ENCODE measurements at places on chromosomes 4 and X.

DNA sequence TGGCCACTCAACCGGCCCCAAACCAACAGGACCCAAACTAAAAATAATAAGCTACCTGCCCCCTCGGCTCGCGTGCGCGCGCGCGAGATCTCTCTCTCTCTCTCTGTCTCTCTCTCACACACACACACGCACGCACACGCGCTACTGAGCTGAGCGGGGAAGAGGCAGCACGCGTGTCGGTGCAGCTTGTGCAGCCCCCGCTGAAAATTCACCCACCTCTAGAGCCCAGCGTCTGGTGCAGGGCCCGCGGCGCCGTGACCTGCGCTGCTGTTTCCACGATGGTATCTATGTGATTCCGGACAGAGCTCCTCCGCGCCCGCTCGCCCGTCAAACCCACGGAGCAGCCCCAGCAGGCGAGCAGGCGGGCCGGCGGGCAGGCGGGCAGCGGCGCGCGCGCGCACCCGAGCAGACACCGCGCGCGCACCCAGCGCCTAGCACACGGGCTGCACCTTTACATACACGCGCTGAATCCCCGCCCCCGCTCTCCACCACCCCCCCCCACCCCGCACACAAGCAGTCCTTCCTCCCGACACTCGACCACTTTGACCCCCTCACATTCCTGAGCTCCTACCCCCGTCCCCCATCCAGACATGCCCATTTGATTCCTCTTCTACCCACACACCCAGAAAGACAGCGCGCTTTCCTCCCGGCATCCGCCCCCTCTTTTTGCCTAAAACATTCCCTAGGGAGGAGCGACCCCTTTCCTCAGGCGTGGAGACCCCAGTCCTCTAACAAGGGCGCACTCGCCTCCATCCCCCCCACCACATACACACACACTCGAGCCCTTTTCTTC is 1.0 kb downstream of the SLITRK4 start:
- no peak for DNase-seq
- H3K4me3 ChIP-seq = no peak overlapping the region
- no peaks in the 10 kb centered on the region for H3K4me1 ChIP-seq

- no peaks in the 10 kb centered on the region for H3K36me3 ChIP-seq
- H3K27me3 ChIP-seq = no peaks in the 10 kb centered on the region
- no peak overlapping the region for H3K4me3 ChIP-seq
Measured at GRCh38 chr4:27248829-27249228, 388.2 kb downstream of the STIM2 start.

GRCh38 chr4:114386637-114387233 is 211.9 kb upstream of the UGT8 start:
- H3K4me3 ChIP-seq = no peak overlapping the region
- DNase-seq = peak; percentile 5

DNA sequence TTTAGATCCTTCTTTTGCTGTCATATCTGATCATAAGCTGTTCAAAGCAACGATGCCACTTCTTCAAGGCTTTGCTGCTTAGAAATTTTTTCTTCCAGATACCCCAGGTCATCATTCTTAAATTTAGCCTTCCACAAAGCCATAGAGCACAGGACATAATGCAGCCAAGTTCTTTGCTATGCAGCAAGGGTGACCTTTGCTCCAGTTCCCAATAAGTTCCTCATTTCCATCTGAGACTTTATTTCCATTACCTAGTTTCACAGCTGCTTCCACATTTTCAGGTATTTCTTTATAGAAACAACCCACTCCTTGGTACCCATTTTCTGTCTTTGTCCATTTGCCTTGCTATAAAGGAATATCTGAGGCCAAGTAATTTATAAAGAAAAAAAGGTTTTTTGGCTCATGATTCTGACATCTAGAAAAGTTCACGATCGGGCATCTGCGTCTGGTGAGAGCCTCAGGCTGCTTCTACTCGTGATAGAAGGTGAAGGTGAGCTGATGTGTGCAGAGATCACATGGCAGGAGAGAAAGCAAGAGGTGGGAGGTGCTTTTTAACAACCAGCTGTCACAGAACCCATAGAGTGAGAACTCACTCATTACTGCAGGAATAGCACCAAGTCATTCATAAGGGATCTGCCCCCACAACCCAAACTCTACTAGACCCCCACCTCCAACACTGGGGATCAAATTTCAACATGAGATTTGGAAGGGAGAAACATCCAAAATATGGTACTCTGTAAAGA is 11.8 kb upstream of the TASL start:
- no peaks in the 10 kb centered on the region for H3K27me3 ChIP-seq
- H3K36me3 ChIP-seq = no peaks in the 10 kb centered on the region
- no peak overlapping the region for H3K27ac ChIP-seq
- no peak for DNase-seq
- H3K4me1 ChIP-seq = peaks cover 14% of the 10 kb centered on the region
- H3K4me3 ChIP-seq = no peak overlapping the region

DNA sequence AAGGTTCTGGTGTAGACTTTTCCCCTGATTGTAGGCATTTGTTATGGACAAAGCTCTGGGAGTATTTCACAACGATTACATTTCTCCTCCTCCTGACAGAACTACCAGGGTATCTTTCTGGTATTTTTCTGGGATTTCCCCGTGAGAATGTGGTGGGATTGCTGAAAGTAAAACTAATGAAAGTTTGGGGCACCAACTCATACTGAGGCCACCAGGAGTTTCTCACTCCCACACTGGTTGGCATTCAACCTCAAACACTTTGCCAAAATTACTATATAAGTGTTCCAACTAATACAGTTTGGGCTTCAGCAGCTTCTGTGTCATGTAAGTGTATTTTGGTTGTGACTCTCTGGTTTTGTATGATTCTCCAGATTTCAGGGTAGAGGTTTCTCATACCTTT is 855.1 kb downstream of the GLUD2 start:
- H3K4me3 ChIP-seq = no peak overlapping the region
- DNase-seq = no peak
- no peak overlapping the region for H3K27ac ChIP-seq

GRCh38 chr4:178339769-178340168 is 897.5 kb upstream of the AGA start:
- no peak overlapping the region for H3K27ac ChIP-seq
- no peak overlapping the region for H3K4me3 ChIP-seq
- no peak for DNase-seq
- H3K27me3 ChIP-seq = no peaks in the 10 kb centered on the region
- no peaks in the 10 kb centered on the region for H3K36me3 ChIP-seq
- H3K4me1 ChIP-seq = no peaks in the 10 kb centered on the region

DNA sequence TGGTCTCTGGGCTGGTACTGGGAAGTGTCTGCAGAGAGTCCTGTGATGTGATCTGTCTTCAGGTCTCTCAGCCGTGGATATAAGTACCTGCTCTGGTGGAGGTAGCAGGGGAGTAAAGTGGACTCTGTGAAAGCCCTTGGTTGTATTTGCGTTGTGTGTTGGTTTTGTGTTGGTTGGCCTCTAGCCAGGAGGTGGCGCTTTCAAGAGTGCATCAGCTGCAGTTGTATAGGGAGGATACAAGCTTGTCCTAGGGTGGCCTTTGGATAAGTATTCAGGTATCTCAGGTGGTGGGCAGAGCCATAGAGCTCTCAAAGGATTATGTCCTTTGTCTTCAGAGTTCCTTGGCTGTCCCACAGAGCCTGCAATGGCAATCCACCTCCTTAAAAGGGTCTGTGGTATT is 111.6 kb downstream of the MAGEB17 start:
- no peak for DNase-seq
- no peaks in the 10 kb centered on the region for H3K36me3 ChIP-seq
- H3K27me3 ChIP-seq = no peaks in the 10 kb centered on the region

- peaks cover 22% of the 10 kb centered on the region for H3K4me1 ChIP-seq
- DNase-seq = no peak
- H3K4me3 ChIP-seq = no peak overlapping the region
- no peaks in the 10 kb centered on the region for H3K27me3 ChIP-seq
- H3K27ac ChIP-seq = no peak overlapping the region
Measured at GRCh38 chr4:88828842-88829571, 131.4 kb upstream of the NAP1L5 start.

DNA sequence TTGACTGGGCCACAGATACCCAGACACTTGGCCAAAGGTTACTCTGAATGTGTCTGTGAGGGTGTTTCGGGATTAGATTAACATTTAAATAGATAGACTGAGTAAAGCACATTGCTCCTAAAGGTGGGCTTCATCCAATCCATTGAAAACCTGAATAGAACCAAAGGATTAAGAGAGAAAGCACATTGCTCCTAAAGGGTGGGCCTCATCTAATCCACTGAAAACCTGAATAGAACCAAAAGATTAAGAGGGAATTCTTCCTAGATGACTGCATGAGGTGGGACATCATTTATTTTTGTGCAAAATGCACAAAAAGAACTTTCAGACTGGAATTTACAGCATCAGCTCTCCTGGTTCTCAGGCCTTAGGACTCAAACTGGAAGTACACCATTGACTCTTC is 351.2 kb upstream of the PCDH10 start:
- H3K27ac ChIP-seq = no peak overlapping the region
- no peaks in the 10 kb centered on the region for H3K4me1 ChIP-seq
- DNase-seq = no peak
- no peak overlapping the region for H3K4me3 ChIP-seq
- H3K36me3 ChIP-seq = no peaks in the 10 kb centered on the region

- H3K4me1 ChIP-seq = peaks cover 65% of the 10 kb centered on the region
- H3K4me3 ChIP-seq = no peak overlapping the region
- no peak overlapping the region for H3K27ac ChIP-seq
- DNase-seq = no peak
Measured at GRCh38 chr4:6937754-6938153, 28.1 kb downstream of the TBC1D14 start.

DNA sequence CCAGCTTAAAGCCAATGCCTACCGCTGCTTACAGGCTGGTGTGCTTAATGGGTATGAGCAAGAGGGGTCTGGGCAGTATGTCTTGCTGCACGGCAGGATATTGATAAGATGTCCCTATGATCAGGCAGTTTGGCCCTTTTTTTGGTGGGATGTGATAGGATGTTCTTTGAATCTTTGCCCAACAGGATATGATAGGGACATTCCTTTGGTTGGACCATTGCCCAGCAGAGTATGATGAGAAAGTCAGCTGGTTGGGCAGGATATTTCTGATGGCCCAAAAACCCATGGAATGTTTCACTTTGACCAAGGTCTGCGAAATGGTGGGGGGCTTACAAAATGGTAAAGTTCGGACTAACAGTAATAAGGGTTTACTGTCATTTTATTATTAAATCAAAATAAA is 1060.6 kb downstream of the STIM2 start:
- H3K4me1 ChIP-seq = no peaks in the 10 kb centered on the region
- no peak overlapping the region for H3K27ac ChIP-seq
- no peaks in the 10 kb centered on the region for H3K27me3 ChIP-seq
- no peak for DNase-seq
- no peaks in the 10 kb centered on the region for H3K36me3 ChIP-seq

GRCh38 chrX:49919617-49920016 is 2.8 kb upstream of the CLCN5 start:
- H3K27ac ChIP-seq = no peak overlapping the region
- no peaks in the 10 kb centered on the region for H3K27me3 ChIP-seq
- H3K36me3 ChIP-seq = no peaks in the 10 kb centered on the region

DNA sequence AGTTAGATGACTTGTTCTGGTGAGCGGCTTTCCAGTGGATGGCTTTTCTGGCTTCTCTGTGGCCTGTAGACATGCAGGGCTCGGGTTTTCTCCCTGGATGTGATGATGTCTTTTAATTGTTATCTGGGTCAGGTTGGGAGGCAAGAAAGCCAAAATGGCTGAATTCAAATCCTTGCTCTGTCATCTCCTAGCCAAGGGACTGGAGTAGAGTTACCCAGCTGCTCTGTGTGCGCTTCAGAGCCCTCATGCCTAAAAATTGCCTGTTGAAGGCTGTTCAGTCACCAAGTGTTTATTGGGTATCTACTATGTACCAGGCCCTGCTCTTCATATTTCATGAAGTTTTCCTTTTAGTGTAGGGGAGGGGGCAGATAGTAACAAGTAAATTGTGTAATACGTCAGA is 7.3 kb downstream of the DCUN1D4 start:
- H3K27ac ChIP-seq = no peak overlapping the region
- peaks cover 58% of the 10 kb centered on the region for H3K4me1 ChIP-seq
- no peak for DNase-seq

GRCh38 chr4:12791536-12791935 is 692.6 kb downstream of the RAB28 start:
- no peaks in the 10 kb centered on the region for H3K36me3 ChIP-seq
- H3K27me3 ChIP-seq = no peaks in the 10 kb centered on the region
- DNase-seq = no peak
- H3K4me1 ChIP-seq = no peaks in the 10 kb centered on the region
- H3K27ac ChIP-seq = no peak overlapping the region

DNA sequence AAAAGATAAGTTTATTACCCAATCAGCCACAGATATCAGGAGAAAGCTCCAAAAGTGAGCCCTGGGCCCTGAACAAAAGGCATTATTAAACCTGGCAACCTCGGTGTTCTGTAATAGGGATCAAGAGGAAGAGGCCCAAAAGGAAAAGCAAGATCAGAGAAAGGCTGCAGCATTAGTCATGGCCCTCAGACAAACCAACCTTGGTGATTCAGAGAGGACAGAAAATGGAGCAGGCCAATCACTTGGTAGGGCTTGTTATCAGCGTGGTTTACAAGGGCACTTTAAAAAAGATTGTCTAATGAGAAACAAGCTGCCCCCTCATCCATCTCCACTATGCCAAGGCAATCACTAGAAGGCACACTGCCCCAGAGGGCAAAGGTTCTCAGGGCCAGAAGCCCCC is 75.7 kb downstream of the AGTR2 start:
- H3K27me3 ChIP-seq = no peaks in the 10 kb centered on the region
- H3K36me3 ChIP-seq = no peaks in the 10 kb centered on the region
- H3K4me1 ChIP-seq = no peaks in the 10 kb centered on the region
- no peak overlapping the region for H3K4me3 ChIP-seq
- DNase-seq = no peak
- no peak overlapping the region for H3K27ac ChIP-seq

- no peak overlapping the region for H3K4me3 ChIP-seq
- no peak overlapping the region for H3K27ac ChIP-seq
- H3K27me3 ChIP-seq = no peaks in the 10 kb centered on the region
- no peaks in the 10 kb centered on the region for H3K4me1 ChIP-seq
- DNase-seq = no peak
Measured at GRCh38 chr4:121150486-121150885, 13.6 kb downstream of the TNIP3 start.

DNA sequence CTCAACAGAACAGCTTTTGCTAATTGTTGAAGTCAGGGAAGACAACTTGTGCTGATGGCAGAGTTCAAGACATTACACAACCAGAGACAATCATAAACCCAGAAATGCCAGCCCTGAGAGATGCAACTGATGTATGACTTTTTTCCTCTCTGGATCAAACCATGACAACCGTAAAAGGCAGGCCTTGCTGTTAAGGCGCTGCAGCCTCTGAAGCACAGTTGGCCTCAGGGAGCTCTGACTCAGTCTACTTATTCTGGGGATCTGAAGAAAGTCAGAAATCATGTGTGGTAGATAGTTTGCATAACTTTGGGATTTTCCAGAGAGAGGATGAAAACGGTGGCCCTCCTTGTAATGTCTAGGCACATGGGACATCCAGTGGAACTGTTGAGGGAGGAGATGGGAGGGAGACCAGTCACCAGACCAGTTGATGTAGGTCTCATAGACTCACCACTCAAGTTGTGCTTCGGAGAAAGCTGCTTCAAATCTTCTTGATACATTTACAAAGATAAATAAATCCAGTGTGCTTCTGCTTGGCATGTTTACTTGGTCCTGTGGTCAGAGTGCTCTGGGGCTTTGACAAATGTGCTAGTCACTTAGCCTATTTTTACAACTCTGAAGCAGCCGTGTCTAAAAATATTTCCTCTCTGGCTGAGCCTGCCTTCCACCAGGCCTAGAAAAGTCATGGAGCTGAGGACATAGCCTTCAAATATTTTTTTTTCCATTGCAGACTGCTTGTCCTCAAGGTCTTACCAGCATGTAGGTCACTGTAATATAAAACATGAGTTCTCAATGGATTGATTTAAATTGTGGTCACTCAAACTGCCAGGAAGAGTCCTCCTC is 7.5 kb downstream of the HADH start:
- no peaks in the 10 kb centered on the region for H3K27me3 ChIP-seq
- DNase-seq = no peak
- no peak overlapping the region for H3K27ac ChIP-seq
- peaks cover 39% of the 10 kb centered on the region for H3K4me1 ChIP-seq

All from HepG2 (cell line).